ENCODE measurements at places on chromosomes 13 and 19.

GRCh38 chr13:89550938-89551337 is 1796.5 kb upstream of the MIR17HG start:
- DNase-seq: no peak

- DNase-seq: no peak
These were observed 73.2 kb upstream of the DOCK9 start for GRCh38 chr13:99050983-99051488.

DNA sequence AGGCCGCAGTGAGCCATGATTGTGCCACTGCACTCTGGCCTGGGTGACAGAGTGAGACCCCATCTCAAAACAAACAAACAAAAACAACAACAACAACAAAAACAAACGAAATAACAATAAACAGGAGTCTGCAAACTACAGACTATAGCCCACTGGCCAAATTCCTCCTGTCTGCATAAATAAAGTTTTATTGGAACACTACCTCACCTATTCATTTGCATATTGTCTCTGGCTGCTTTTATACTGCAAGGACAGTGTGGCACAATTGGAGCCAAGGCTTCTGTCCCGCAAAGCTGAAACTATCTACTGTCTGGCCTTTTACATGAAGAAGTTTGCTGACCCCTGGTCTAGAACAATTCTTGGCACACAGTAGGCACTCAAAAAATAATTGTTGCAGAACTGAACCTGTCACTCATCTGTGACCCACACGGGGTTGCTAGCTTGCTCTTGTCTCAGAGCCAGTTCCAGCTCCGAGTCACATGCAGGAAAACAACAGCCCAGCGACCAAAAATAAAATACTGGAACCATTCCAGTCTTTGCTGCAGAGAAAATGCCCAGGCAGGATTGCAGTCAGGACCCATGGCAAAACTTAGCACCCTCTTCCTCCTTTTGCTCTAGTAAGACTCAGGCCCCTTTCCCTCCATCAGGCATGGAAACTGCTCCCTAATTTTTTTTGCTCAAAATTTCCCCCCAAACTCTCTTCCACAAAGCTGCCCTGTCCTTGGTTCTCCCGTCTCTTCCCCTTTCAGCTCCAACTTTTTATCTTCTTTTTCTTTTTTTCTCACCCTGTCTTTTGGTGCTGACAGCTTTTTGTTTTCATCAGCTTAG is 4.8 kb upstream of the MYH14 start:
- DNase-seq: no peak

GRCh38 chr19:40233811-40234389 is 7.4 kb upstream of the CCNP start:
- no peak for DNase-seq

DNA sequence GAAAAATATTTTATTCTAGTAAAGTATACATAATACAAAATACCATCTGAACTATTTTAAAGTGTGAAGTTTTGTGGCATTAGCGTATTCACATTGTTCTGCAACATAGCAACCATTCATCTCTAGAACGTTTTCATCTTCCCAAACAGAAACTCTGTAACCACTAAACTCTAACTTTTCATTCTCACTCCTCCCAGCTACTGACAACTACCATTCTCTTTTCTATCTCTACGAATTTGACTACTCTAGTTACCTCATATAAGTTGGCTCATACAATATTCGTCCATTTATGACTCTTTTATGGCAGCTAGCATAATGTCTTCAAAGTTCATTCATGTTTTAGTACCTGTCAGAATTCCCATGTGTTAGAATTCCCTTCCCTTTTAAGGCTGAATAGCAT is 150.5 kb upstream of the MIR17HG start:
- DNase-seq: no peak

Data from activated CD8-positive, alpha-beta memory T cell treated with anti-CD3 and anti-CD28 coated beads for 48 hours (primary cell).